ENCODE measurements at places on chromosomes 11 and 22.

GRCh38 chr11:95453616-95454171 lies 222.7 kb upstream of the SESN3 start:
- no peak for DNase-seq

DNA sequence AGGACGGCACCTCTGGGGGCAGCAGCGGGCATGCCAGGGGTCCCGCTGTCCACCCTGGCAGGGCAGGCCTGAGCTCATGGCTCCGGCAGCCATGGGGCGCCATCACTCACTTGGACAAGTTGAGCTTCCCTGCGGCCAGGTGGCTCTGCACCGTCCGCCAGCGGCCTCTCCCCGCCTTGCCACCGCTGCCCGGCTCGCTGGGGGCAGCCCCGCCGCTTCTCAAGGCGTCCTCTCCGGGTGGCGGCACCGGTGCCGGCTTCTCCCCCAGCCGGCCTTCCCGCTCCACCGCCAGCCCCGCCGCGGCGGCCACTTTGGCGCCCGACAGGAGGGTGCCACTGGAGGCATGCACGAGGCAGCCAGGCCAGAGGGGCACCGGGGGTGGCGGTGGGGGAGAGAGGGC lies 35.0 kb downstream of the SYT7 start:
- DNase-seq, result no peak

DNA sequence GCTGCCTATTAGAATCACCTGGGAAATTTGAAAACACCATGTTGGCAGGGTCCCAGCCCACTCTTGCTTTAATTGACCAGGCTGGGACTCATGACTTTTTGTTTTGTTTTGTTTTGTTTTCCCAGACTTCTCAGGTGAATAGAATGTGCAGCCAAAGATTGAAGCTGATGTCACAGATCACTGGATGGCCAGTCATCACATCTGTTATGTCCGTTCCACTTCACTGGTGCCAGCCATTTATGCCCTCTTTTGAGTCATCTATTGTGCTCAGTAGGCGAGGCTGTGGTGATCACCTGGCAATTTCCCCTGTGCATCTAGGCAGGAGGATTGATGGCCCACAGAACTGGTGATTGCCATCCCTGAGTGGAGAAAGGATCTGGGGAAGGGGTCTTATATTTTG lies 297.3 kb downstream of the INSC start:
- DNase-seq, result no peak

DNA sequence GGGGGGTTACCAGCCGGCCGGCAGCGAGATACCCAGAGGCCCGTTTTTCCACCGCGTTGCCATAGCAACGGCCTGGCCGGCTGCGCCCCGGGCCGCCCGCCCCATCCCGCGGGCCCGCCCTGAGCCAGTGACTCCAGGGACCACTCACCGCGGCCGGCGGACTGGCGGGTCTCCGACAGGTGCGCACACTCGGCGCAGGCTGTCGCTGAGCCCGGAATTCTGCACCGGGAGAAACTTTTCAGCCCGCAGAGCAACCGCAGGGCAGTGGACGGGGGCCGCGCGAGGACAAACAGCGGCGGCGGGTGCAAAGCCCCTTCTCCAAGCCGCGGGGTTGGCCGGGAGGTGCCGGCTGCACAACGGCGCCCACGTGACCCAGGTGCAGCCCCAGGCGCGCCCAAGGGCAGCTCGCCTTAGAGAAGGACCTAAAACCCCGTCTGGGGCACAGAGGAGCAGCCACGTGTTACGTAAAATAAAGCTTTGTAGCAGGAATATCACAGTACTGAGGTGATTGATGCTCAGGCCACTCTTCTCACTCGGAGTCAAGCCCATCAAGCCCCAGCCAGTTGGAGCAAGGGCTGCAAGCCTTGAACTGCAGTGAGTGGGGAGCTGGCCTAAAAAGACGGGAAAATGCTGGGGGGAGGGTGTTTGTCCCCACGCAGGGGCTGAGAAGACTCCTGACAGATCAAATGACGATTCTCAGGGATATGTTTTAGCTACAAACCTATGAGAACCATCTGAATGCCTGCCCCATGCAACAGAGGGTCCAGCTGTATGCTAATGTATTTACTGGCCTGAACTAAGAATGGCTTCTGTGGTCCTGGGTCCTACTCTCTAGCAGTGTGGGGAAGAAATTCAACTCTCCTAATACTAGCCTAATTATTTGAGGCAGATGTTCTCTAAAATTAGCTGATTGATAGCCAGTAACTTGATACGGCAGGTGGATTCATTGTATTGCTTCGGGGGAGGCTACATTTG lies at the start of gene STK33:
Gene STK33 (minus strand): TSS at position 294 of the 975 bp plus-strand sequence. CDS start 119,323 bp downstream, outside the sequence.
- no peak for DNase-seq

DNA sequence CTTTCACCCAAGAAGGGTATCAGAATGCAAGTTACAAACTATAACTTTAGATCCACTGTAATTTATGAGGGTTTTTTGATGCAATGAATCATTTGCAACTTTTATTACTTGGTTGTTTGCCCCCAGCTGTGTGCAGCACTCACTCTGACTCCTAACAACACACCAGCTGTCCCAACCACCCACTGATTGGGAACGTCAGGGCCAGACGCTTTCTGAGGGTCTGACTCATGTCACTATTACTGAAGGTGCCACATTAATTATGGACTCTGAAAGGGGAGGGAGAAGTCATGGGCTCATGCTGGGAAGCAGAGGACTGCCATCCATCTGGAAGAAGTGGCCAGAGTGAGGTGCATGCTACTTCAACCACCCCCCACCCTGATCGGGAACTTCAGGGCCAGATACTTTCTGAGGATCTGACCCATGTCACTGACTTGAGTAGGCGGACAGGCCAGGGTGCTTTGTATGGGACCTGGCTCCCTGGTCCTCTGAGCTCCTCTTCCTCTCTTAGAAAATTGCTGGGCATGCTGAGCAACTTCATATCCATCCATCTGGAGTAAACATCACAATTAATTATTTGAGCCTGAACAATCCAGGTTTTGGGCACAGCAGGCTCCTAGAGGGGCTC lies 44.9 kb upstream of the DRD2 start:
- no peak for DNase-seq

- no peak for DNase-seq
These were observed 313.0 kb downstream of the BRD1 start for GRCh38 chr22:49514641-49515040.
